ENCODE measurements at places on chromosomes 7 and 10. TPM values are rescaled to one million over a fixed set of nuclear protein-coding genes. Genes with fewer than 3 reads are reported as not detected.

AKR1C3 gene
- total RNA-seq: 22.2 TPM

NRG3 gene
- 0.20 TPM for total RNA-seq

TAS2R39 gene
- not detected for total RNA-seq

JAKMIP3 gene
- not detected for total RNA-seq

HOXA3 gene
- 11.0 TPM for total RNA-seq

GNGT1 gene
- total RNA-seq: not detected

PRPF18 gene
- total RNA-seq: 25.8 TPM

COX19 gene
- 8.8 TPM for total RNA-seq

TAF5 gene
- 7.4 TPM for total RNA-seq

PLCE1 gene
- 0.13 TPM for total RNA-seq

RNF133 gene
- total RNA-seq: 0.15 TPM

CD36 gene
- total RNA-seq: 9.4 TPM

PTF1A gene
- not detected for total RNA-seq

EDRF1 gene
- 12.6 TPM for total RNA-seq

C10orf71 gene
- not detected for total RNA-seq

AGFG2 gene
- total RNA-seq: 46.2 TPM

AOC1 gene
- total RNA-seq: not detected

PRKG1 gene
- 0.33 TPM for total RNA-seq

KAZALD1 gene
- total RNA-seq: 0.40 TPM

NPSR1 gene
- not detected for total RNA-seq

PLAC9 gene
- 1.7 TPM for total RNA-seq

PSD gene
- not detected for total RNA-seq

PAPOLB gene
- total RNA-seq: not detected

CYP3A5 gene
- total RNA-seq: not detected

LRIT1 gene
- not detected for total RNA-seq

SPDYE16 gene
- not detected for total RNA-seq

SFRP5 gene
- total RNA-seq: not detected

C7orf57 gene
- total RNA-seq: 0.15 TPM

C10orf67 gene
- total RNA-seq: not detected

CYP26C1 gene
- total RNA-seq: 0.30 TPM

ZNF503 gene
- 2.1 TPM for total RNA-seq

ETV1 gene
- 6.5 TPM for total RNA-seq

GALNT17 gene
- total RNA-seq: not detected

LIPJ gene
- not detected for total RNA-seq

C10orf62 gene
- not detected for total RNA-seq

AMZ1 gene
- total RNA-seq: not detected

GIMAP4 gene
- 62.7 TPM for total RNA-seq

NUTM2D gene
- 1.9 TPM for total RNA-seq

ASB10 gene
- total RNA-seq: not detected

VAX1 gene
- not detected for total RNA-seq

TDRD1 gene
- not detected for total RNA-seq

NCF1 gene
- total RNA-seq: 0.40 TPM

Data from mammary microvascular endothelial cell (primary cell).